ENCODE measurements at places on chromosomes 7 and 10. TPM values are rescaled to one million over a fixed set of nuclear protein-coding genes. Genes with fewer than 3 reads are reported as not detected.

- ATAC-seq = no peak
Observed at GRCh38 chr10:102595897-102596296, 48.4 kb upstream of the TRIM8 start.

MYL7 gene
- not detected for total RNA-seq

WEE2 gene
- 0.13 TPM for total RNA-seq

DNA sequence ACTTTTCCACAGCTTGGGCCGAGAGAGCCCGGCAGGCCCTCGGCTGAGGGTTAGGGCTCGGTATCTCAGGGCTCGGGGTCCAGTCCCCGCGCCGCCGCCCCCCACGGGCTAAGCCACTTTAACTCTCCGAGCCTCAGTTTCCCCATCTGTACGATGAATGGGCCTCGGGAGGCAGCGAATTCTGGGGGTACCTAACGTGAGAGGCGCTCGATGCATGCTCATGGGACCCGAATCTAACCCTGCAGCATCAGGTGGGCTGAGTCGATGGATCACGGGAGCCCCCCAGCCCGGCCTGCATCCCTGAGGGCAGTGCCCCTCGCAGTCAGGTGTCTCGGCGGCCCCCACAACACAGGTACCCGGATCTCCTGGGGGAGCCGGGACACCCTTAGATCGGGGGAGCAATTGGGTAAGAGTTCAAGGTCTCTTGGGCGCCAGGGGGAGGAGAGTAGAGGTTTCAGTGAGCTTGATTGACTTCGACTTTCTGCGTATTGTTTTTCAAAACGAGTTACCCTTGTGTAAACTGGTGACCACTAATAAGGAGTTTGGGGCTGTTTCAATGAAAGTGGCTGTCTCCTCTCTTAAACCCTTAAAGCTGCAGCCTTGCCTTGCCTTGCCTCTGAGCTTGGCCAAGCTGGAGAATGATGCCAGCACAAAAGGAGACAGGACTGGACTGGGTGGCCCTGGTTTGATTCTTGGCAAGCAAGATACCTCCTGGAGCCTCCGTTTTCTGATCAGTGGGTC lies 631 bp downstream of the POR start:
- ATAC-seq = no peak

DNA sequence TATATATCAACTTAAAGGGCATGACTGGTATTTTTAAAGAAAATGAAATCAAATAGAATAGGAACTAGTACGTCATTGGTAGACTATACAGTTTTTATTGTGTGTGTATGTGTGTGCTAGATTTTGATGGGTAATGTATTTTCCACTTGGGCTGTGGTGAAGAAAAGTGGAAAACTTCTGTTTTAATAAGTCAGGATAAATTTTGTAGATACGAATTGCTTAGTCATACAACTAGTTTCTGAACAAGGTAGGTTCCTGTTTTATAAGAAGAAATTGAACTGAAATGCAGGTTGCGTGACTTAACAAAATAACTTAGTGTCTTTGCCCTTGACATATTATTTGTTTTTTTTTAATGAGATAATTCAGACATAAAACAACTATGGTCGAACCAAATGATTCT lies 24.3 kb downstream of the UBN2 start:
- no peak for ATAC-seq

DNA sequence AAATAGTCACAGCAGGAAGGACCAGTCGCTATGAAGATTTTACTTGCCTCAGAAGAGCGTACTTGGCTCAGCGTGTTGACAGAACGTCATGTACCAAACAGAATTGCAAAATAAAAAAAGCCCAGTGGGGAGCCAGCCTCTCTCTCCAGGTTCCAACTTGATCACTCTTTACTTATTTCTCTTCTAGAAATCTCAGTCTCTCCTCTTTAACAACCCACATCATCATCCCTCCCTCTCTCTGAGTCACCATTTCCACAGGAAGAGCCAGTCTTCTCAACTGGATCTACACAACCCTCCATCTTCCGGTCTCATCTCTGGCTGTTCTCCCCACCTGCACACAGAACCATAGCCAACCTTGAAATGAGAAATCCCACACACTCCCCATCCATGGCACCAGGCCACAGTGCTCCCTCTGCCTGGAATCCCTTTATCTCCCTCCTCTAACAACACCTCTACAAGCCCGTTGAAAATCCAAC lies 718.3 kb downstream of the GRID1 start:
- no peak for ATAC-seq

DNA sequence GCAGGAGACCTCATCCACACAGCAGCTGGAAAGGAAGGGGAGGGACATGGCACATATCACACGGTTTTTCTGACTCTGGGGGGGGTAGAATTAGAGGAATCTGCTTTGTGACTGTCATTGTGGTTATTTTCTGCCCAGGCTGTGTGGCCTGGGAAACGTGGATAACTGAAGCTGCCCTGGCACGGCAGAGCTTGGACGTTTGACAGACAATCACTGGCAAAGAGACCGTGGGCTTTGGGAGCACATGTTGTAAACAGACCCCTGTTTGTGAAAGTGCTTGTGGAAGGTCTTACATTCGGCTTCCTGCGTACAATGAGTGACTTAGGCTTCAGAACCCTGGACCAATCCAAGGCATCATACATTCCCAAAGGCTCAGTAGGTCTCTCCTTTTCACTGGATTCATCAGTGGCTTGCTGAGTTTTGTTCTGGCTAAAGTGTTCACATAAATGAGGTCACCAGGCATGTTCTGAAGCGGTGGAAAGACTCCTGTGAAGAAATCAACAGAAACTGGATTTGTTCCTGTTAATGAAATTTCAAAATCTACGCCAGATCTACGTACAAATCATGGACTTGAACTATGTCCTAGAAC lies 188.2 kb downstream of the TEX36 start:
- ATAC-seq = no peak

ODAD2 gene
- not detected for total RNA-seq

DNA sequence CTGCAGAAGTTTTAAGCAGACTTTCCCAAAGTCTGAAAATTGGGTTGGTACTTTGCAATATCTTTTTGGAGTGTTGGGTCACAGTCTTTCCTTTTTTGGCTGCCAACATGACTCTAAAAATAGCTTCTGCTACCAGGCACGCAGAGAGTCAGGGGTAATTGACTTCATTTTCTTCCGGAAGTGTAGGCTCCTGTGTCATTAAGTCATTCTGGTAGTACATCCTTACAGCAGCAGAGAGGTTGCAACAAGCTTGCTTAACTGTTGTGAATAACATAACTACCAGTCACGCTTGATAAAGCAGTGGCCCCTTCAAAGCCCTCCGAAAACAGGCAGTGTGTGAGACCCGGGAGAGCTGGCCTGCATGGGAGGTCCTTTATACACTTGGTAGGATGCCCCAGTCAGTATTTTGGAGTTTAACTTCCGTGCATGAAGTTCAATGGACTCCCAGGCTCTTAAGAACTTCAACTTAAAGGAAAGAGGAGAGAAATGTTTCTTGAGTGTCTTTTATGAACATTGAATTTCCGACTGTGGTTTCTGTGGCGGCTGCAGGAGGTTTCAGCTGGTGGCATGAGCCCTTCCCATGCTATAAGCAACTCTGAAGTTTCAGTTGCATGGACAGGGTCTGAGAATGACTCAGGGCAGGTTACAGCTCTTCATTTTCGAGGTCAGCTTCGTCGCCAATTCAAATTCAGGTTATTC lies 310.7 kb downstream of the GALNT17 start:
- no peak for ATAC-seq

- ATAC-seq = no peak
Observed at GRCh38 chr7:37694208-37695094, 10.9 kb downstream of the GPR141 start.

DNA sequence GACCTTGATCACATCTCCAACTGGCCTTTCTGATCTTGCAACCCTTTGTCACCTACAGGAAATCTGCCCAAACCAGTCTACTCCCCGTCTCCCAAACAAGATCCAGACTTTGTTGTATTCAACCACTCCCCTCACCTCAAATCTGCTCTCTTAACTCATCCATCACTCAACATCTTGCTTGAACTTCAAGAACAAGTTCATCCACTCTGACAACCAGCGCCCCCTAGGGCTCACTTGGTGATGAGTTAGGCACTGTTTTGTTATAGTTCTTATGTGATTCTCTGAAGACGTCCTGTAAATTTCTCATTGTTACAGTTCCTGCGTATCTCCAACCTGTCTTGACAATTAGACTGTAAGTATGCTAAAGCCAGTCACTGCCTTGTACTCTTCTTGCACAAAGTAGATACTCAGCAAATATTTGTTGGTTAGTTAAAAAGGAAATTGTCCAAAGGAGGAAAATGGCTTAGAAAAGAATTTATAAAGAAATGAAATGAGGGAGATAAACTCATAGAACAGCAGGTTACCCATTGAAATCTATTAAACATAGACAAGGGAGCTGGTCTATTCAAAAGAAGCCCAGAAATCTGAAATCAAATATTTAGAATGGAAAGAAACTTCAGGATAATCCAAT lies 5.3 kb downstream of the FRMD4A start:
- ATAC-seq = no peak

- ATAC-seq = no peak
Observed at GRCh38 chr10:50407076-50407801, 155.9 kb upstream of the ASAH2 start.

TWIST1 gene
- 1.1 TPM for total RNA-seq

DNA sequence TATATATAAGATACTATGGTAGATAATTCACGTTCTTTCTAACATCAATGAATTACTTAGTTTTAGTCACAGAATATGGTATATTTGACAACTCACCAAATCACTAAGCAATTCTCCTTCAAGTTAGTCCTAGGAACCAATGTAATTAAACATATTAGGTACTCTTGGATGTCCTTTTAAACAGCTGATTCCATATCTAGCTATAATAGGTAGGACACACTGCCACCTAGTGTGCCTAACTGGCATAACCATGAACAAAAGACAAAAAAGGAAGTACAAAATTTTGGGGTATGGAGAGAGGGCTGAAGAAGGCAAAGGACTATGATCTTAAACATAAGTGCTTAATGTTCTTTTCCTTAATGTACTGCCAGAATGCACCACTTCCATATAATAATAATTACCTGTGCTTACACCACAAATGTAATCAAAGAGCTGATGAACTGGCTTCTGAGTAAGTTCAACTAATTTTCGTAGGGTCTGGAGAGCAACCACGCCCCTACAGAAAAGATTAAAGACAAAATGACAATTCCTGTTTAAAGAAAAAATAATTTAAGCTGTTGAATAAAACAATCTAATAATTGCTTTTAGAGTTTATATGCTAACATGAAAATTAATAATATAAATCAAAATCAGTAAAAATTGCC lies 28.7 kb downstream of the PNPLA8 start:
- peak; percentile 32 for ATAC-seq

SUV39H2 gene
- 24.0 TPM for total RNA-seq

MMRN2 gene
- 0.98 TPM for total RNA-seq

DNA sequence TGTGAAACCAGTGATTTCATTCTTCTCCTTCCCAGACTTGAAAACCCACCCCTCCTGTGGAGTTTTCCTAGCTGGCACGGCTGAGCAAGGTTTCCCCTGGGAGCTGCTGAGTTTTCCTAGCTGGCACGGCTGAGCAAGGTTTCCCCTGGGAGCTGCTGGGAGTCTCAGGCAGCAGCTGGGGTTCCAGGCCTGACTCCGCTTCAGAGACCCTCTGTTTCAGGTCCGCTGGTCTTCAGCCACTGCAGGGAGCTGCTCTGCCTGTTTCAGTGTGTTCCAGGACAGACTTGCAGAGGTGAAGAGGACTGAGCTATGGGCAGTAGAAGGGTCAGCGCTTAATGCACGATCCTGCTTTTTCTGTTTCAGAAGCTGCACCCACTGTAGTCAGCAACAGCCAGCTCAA lies 104.9 kb downstream of the XRCC2 start:
- ATAC-seq = no peak

- no peak for ATAC-seq
Observed at GRCh38 chr10:11007476-11008020, 10.1 kb upstream of the CELF2 start.

GIMAP1 gene
- total RNA-seq = 5.1 TPM

GPRIN2 gene
- not detected for total RNA-seq

- peak; percentile 85 for ATAC-seq
Observed at GRCh38 chr7:134865001-134865845, 85.8 kb downstream of the CALD1 start.

DNA sequence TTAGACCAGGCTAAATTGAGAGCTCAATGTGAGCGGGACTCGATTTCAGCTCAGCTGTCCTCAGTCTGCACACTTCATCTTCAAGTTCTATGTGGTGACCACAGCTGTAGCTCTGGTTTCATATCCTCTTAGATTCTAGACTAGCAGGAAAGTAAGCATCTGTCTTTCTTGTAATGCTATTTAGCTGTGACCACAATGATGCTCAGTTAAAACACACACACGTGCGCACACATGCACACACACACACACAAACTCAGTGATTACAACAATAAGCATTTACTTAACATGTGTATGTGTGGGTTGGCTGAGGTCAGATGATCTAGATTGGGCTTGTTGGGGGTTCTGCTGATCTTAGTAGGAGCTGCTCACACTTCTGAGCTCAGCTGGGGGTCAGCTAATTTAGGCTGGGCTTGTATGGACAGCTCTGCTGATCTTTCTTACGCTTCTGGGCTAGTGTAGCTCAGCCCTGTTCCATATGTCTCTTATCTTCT lies 82.5 kb downstream of the ZNF365 start:
- no peak for ATAC-seq

GRCh38 chr10:109433434-109433833 lies 489.9 kb downstream of the XPNPEP1 start:
- ATAC-seq = no peak

FBXL13 gene
- 1.1 TPM for total RNA-seq

DNA sequence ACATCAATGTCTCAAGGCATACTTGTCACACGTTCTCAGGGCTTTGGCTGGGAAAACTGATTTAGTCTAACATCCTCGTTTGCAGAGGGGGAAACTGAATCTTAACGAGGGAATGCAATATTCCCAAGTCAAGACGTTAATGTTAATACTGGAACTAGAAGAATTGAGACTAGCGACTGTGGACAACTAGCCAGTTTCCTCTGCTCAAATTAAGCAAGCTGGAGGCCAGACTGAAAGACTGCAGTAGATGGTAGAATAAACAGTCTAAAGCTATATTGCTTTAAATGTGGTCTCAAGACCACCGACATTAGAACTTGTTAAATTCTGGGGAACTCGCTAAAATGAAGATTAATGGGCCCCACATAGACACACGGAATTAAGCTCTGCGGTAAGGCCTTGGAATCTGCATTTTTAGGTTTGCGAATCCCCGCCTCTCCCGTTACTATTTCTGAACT lies 639 bp upstream of the TFAM start:
- peak; percentile 1 for ATAC-seq

- no peak for ATAC-seq
Observed at GRCh38 chr10:99630433-99630832, 10.2 kb upstream of the SLC25A28 start.
